ENCODE measurements at places on chromosomes 2 and 18.

DNA sequence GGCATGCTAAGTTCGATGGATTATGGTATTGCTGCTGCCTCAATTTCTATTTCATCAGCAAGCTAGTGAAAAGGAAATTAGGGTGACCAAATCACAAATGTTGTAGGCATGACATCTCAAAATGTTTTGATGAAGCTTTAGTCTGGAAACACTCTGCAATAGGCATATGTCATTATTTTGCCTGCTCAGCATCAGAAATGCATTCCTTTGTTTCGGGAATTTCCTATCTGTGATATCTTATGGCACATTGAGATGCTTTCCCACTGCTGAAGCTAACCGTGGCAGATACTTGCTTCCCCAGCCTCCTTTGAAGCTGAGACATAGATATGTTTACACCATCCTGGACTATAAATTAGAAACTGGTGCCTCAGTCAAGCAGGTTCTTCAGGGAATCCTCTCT, 119.7 kb downstream of the CDC42EP3 start:
- no peak for DNase-seq

DNA sequence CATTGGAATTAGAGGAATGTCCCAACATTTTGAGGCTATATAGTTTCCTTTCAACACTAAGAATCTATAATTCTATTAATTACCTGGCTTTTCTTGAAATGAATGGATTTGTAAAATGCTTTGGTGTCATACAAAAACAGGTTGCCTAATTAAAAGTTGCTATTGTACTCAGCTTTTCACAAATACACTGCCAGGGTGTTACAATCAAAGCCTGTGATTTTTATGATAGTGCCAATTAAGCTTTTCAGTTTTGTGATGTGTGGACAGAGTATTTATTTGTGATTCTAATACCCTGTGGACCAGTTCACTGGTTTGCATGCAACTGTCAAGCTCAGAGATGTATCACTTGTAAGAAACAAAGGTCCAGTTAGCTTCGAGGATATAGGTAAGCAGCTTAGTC, 71.8 kb downstream of the NAB1 start:
- DNase-seq: no peak

DNA sequence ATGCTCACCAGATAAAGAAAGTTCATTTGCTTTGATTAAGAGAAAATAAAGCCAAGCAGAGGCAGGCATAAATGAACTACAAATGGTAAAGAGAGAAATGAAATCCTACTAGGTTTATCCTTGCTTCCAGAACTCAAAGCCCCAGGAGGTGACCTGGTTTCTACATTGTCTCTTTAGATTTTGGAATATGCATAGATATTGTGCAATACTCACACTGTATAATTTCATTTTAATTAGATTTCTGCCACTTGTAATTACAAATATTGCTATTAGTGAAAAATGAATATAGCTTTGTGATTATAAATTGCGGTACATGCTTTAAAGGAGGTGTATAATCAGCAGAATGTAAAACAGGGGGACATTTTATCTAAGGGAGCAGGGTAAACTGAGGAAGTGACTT, 76.9 kb upstream of the NRXN1 start:
- DNase-seq: no peak

- DNase-seq: no peak
Observed at GRCh38 chr18:48575658-48576456, 37.0 kb downstream of the CTIF start.

- DNase-seq: no peak
Observed at GRCh38 chr2:230811508-230811907, 53.2 kb upstream of the ITM2C start.

GRCh38 chr2:14454202-14454601, 178.3 kb upstream of the LRATD1 start:
- DNase-seq: no peak

GRCh38 chr2:152242787-152243472, 67.4 kb upstream of the STAM2 start:
- no peak for DNase-seq

DNA sequence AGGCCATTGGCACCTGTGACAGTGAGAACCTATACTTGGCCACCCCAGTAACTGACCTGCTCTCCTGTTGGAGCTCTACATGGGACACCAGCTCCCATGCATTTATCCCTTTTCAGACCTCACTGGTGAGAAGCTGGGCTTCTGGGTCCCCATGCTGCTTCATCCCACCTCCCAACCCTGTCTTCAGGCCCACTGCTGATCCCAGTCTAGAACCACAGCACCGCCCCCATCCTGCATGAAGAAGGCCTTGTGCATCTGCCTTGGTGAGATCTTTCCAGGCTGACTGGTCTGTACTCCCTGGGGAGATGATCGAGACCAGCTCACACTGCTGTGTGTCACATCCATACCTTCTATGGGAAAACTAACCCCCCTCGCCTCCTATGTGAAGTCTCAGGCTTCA, 22.7 kb downstream of the TTC32 start:
- no peak for DNase-seq

DNA sequence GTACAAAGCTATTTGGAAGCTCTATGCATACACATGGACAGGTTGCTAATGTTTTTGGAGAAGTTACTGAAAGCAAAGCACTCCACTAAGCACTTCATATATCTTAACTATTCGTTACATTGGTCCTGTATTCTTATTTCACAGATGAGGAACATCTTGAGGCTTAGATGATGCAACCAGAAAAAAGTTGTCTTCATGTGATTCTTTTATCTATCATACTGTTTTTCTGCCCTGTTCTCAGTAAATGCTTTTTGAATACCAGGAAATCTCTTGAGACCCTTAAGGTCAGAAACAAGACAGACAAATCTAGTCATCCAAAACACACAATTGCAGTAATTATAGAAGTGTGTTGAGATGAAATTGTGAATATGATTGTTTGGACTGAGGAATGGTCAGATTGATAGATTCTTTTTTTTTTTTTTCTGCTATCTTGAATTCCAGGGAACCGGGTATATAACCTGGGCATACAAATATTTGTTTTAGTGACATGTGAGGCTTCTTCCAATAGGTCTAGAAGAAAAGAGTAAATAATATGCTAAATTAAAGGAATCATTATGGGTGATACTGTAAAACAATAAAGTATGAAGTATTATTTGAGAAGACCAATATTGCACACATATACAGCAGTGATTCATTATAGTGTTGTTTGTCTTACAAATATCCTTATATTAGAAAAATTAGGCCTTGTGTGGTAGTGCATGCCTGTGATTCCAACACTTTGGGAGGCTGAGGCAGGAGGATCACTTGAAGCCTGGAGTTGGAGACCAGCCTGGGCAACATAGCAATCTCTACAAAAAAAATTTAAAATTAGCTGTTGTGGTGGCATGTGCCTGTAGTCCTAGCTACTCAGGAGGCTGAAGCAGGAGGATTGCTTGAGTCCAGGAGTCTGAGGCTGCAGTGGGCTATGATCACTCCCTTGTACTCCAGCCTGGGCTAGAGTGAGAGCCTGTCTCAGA, 33.7 kb downstream of the EHBP1 start:
- no peak for DNase-seq

GRCh38 chr2:187003038-187003554, 154.1 kb upstream of the ZSWIM2 start:
- DNase-seq: no peak

- DNase-seq: no peak
Observed at GRCh38 chr2:26243470-26244308, 743 bp downstream of the HADHA start.

DNA sequence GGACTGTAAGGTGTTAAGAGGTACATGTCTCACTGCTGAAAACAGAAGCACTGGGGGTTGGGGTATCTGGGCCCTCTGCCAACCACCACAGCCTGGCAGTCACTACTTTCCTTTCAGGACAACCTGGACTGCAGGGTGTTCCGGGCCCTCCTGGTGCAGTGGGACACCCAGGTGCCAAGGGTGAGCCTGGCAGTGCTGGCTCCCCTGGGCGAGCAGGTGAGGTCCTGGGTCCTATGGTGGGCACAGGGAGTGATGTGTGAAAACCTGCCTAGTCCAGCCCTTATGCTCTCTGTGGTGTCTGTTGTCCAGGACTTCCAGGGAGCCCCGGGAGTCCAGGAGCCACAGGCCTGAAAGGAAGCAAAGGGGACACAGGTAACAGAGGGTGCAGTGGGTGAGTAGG, 40.0 kb downstream of the MARCO start:
- no peak for DNase-seq

GRCh38 chr2:25304826-25305596, 36.7 kb downstream of the DNMT3A start:
- DNase-seq: no peak

DNA sequence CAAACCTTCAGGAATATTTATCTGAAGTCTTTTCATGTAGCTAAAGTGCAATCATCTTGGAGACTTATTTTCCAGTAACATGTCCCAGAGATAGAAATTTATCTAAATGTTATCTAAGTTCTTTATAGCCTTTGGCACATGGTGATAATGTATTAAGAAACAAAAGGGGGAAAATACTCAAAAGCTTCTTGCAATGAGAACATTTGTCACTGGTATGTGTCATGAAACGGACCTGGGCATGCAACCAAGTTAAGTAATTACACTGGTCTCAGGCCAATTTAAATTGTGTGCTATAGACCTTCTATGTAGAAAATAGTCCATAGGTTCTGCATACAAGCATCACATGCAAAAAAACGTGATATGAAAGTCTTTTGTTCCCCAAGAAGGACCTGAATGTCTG, 136.2 kb downstream of the SLC8A1 start:
- DNase-seq: no peak

DNA sequence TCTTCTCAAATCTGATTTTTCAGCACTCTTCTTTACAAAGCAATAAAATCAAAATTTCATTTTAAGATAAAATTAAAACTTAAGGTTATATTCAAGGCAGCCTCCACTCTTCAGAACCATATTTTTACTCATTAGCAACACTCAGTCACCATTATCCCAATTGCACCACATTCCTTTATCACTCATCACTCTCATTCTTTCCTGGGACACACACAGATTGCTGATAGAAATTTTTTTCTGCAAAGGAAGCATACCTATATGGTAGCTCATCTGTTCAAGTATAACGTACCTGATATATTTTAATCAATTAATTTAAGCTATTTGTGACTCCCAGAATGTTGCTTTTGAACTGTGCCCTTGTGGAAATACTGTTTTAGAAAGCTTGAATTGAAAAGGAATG, 1559.3 kb upstream of the ZEB2 start:
- DNase-seq: no peak

GRCh38 chr2:44286119-44286883, 11.0 kb downstream of the SLC3A1 start:
- no peak for DNase-seq

- DNase-seq: no peak
Observed at GRCh38 chr18:56374007-56374655, 264.3 kb downstream of the TXNL1 start.

- no peak for DNase-seq
Observed at GRCh38 chr2:106845716-106846115, 40.3 kb downstream of the ST6GAL2 start.

DNA sequence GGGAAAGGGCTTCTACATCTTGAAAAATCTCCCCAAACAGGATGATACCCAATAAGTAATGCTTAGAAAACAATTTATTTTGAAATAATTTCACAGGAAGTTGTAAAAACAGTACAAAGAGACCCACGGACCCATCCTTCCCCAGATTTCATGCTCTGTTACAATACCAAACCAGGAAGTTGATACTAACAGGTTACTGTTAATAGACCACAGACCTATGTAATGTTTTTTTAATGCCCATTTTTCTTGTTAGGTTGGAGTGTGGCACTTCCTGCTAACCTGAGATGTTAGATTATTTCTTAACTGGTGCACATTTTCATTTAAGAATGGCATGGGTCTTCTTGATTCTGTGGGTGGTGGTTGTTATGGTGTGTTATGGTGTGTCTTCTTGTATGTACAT, 21.4 kb upstream of the MGAT5 start:
- DNase-seq: no peak

GRCh38 chr2:30149976-30150375, 3.2 kb downstream of the YPEL5 start:
- no peak for DNase-seq

DNA sequence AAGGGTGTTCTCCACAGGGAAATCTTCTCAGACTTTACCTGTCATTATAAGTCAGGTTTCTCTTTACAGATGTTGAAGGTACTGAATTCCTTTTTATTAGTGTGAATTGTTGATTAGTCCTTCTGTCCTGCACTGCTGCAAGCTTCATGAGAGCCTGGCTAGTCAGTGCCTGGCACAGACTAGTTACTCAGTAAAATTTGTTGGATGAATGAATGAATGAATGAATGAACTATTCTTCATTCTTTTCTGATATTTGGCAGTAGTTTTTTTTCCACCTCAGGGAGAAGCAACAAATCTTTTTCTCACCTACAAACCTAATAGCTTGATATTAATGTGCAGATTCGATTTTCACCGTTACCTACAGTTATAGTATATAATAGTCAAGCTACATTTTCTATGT, 64.3 kb downstream of the ACVR2A start:
- no peak for DNase-seq

DNA sequence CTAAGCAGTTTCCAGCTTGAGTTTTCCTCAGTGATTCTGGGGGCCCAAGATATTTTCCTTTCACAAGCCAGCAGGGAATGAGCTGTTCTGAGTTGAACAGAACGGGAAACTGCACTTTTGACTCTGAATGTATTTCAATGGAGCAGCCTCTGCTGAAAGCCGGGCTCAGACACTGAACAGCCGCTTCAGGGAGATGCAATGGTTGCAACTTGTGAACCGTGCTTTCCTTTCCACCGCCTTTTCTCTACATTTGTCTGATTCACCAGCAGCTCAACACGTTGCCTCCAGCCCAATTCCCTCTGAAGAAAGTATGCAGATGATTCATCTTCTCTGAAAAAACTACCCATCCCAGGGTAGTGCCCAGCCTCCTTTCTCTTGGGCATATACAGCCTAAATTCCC, 119.3 kb upstream of the PKDCC start:
- no peak for DNase-seq

DNA sequence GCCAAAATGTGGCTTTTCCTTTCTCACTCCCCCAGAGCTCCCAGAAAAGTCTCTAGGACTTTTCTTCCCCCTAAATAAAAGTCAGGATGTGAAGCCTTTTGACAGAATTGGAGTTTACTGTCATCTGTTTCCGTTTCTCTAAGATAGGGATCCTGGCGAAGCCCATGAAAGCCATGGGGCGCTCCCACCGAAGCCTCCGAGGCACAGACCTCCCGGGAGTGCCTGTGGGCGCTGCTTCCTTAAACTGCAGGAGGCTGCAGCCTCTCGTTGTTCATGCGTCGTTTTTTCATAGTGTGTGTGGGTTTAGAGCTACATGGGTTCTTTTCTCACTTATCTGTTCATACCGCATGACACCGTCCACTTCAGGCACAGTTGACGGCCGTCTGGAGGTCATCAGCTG, 56.8 kb downstream of the ASAP2 start:
- DNase-seq: no peak

DNA sequence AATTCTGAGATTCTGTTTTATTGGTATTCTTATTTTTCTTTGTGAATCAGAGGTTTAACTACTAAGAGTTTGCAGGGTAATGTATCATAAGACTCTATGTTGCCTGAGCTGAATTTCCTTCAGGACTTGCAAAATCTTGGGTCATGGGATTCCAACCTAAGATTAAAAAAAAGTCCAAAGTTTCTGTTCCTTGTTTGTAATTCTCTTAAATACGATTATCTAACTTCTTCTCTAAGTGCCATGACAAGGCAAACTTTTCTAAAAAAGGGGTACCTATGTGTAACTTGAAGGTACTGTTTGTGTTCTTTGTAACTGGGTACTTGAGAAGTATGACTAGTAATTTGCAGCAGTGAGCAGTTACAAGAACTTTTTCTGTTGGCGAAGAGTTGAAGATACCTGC, 181.3 kb upstream of the ZEB2 start:
- no peak for DNase-seq

Data from pulmonary artery endothelial cell (primary cell).